ENCODE measurements at places on chromosomes 2 and 18.

DNA sequence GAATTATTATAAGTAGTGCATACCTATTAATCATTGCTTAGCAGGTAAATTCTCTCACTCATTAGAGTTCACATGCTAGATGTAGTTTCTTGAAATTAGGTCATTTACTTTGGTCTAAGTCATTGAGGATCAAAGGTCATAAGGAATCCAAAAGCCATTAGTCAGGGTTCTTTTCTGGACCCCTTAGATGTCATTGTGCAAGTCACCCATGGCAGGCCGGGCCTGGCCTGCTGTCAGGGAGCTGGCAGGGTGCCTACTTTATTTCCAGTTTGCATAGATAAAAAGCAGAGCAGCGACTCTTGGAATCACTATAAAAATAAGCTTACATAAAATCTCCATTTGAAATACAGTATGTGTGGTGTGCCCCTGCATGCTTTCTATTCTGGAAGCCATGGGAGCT lies 91.3 kb downstream of the MEIS1 start:
- no peak for DNase-seq

DNA sequence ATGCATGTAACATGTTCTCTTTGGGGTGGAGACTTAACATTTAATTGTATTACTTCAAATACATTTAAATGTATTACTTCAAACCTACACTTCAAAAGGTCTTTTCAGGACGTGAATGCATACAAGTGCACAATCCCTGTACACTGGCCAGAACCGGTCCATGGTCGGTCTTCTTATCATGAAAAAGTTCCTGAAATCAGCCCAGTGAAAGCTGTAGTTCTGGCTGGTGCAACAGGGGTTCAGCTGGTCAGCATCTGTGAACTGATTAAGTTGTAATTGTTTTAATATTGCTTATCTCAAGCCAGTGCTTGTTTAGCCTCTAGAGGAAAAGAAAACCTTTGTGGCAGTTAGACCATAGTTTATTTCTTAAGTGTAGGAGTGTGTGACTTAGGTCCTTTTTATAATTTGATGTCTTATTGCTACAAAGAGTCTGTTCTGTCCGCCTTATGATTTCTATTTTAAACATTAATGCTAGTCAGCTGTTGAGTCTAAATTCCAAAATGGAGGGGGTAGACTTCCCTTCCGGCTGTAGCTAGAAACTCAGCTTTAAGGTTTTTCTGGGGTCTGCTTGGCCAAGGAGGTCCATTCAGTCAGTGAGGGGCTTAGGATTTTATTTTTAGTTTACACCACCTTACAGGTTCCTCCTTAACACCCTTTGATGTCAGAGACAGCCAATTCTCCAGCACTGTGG lies 768 bp upstream of the CYBRD1 start:
- DNase-seq = no peak

GRCh38 chr18:43681661-43682060 lies 404.4 kb upstream of the SYT4 start:
- no peak for DNase-seq

GRCh38 chr18:32550963-32551362 lies 80.3 kb upstream of the GAREM1 start:
- peak; percentile 72 for DNase-seq

DNA sequence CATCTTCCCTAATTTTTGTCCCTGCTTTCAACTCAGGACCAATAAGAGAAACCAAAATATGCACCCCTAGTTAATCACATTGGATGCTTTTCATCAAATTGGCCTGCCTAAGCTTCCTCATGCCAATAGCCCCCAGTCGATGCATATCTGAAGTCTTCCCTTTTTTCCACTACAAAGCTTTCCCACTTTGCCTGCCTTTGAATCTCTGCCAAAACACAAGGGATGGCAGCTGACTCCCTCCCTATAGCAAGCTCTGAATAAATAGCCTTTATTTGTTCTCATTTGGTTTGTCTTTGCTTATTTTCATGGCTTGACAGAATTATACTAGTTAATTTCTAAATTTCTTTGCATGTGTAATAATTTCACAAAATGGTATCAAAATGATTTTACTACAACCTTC lies 621.2 kb downstream of the MBD2 start:
- DNase-seq = no peak

GRCh38 chr2:128324008-128324896 lies 5.6 kb upstream of the HS6ST1 start:
- no peak for DNase-seq

GRCh38 chr2:54158311-54158710 lies 42.9 kb downstream of the ACYP2 start:
- DNase-seq = no peak

- DNase-seq = no peak
Measured at GRCh38 chr18:55072698-55073097, 113.4 kb upstream of the CCDC68 start.

DNA sequence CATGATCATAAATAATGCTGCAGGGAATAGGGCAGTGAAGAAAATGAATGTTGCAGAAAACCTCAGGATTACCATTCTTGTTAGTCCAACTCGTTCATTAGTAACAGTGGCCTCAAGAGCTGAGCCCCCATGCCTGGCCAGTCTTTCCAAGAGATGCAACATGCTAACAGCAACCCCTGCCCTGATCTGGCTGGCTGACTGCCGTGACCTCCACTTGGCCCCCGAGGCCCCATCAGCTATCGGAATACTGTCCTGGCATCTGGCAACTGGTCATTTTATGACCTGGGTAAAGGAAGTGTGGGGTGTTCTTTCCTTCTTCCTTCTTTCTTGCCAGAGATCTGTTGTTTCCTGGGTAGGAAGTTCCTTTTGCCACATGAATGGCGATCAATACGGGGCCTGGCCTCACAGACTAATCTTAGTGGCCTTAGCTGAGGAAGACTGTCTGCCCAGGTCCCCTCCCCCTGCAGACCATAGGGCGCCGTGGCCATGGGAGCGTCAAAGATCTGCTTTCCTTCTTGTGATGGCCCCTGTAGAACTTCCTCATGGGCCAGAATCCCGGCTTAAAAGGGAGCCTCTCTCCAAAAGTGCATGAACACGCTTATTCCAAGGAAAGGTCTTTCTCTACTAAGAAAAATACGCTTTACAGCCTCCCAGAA lies 10.6 kb upstream of the TRABD2A start:
- no peak for DNase-seq

DNA sequence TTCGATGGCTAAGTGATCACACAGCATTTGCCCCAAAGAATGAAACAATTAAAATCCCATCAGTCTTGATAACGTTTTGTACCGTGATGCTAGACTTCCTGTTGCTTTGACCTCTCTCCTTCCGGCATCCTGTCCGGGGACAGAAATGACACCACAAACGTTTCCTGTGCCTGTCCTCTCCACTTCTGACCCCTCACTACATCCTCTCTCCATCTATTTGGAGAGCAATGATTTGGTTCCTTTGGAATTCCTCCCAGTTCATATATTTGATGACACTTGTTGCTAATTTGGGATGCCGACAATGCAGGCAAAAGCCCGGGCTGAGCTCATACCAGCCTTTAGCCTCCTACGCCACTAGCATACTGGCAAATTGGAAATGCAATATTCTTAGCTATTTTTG lies 151.2 kb upstream of the CCDC68 start:
- DNase-seq = no peak

- no peak for DNase-seq
Measured at GRCh38 chr2:171615069-171615468, 72.2 kb upstream of the DYNC1I2 start.

- DNase-seq = no peak
Measured at GRCh38 chr2:121699421-121700333, 37.0 kb downstream of the NIFK start.

GRCh38 chr18:47635416-47635815 lies 295.0 kb downstream of the SMAD2 start:
- DNase-seq = no peak

DNA sequence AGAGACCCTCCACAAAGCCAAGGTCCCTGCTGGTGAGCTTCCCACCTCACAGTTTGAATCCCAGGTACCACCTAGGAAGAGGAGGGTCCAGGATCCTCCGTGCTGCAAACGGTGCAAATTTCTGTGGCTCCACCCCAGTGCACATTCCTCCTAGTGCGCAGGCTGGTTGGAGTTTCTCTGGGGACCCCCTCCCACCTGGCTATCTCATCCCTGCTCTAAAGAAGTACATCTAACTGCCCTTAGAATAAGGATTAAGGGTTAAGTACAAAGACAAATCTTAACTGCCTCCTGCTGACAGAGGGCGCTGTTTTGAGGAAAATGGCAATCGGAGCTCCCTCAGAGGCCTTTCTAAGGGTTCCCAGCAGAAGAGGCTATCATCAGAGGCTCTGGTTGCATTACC lies 109.6 kb upstream of the FSIP2 start:
- DNase-seq = no peak

GRCh38 chr2:118255771-118256372 lies 167.6 kb downstream of the INSIG2 start:
- DNase-seq = no peak

- no peak for DNase-seq
Measured at GRCh38 chr2:215928086-215928485, 85.3 kb downstream of the MREG start.

- no peak for DNase-seq
Measured at GRCh38 chr18:8799001-8799400, 93.6 kb downstream of the MTCL1 start.

GRCh38 chr18:10736984-10737383 lies 211.2 kb downstream of the NAPG start:
- DNase-seq = no peak

GRCh38 chr18:11289248-11289647 lies 139.9 kb upstream of the PIEZO2 start:
- DNase-seq = no peak

DNA sequence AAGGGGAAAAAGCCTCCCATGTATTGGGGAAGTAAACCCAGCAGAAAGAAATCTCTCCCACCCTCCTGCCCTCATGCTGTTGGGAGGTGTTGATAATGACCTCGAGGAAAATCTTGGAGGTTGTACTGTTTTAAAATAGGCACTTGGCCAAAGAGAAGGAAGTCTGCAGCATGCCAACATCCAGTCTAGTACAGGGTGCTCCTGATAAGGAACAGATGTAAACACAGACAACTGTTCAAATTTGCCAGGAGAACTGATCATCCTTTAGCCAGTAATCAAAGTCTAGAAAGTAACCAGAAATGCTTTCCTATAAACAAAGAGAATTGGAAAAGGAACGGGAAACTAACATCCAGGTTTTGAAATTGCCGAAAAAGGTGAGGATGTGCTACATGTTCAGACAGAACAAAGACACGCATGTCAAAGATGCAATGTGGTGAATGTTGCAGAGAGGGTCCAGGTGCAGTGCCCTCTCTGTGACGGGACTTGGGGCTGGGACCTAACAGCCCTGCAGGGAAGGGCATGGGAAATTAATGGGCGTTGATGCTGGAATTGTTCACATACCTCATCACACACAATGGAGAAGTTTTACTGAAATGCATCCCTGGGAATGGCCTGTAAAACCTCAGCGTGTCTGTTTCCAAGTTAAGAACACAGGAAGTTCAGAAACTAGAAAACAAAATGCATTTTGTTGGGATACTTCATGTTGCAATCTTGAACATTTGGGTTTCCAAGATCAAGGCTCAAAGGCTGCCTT lies 125.7 kb upstream of the RND3 start:
- DNase-seq = no peak

DNA sequence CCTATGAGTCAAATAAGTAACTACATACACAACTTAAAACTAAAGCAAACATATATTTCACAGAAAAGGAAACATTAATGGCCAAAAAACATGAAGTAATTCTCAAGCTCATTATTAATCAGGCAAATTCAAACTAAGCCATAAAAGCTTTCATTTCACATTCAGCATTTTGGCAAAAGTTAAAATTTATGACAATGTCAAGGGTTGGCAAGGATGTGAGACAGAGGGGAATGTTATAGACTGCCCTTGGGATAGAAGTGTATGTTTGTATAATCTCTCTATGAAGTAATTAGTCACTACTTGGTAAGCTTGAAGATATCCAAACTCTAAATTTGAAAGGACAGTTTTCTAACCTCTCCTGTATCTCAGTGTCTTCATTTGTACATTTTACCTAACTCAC lies 539.4 kb downstream of the RIT2 start:
- DNase-seq = no peak

GRCh38 chr2:20579866-20580265 lies 71.0 kb downstream of the HS1BP3 start:
- no peak for DNase-seq

DNA sequence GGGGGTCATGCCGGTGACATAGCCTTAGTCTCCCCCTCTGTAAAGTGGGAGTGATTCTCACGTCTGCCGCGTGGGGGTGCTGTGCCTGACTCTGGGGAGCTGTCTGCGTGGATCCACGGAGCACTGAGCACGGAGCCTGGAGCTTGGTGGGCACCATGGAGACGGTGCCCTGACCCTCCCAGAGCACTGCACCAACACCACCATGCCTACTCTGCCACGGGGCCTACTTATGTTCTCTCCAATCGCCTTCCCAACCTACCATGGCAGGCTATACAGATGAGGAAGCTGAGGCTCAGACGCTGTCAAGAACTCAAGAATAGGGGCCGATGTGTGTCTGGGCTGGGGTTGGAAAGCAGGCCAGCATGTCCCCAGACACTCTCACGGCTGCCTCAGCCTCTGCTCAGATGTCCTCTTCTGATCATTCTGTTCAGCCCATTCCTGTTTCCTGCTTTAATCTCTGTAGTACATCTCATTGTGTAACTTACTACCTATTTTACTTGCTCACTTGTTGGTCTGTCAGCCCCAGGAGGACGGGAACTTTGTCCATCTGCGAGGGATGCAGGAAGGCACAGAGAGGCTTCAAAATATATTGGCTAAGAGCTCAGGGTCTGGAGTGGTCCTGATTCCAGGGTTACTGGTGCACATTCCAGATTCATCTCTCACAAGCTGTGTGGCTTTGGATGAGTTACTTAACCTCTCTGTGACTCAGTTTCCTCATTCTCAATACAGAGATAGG lies 168.1 kb upstream of the HS6ST1 start:
- DNase-seq = no peak

DNA sequence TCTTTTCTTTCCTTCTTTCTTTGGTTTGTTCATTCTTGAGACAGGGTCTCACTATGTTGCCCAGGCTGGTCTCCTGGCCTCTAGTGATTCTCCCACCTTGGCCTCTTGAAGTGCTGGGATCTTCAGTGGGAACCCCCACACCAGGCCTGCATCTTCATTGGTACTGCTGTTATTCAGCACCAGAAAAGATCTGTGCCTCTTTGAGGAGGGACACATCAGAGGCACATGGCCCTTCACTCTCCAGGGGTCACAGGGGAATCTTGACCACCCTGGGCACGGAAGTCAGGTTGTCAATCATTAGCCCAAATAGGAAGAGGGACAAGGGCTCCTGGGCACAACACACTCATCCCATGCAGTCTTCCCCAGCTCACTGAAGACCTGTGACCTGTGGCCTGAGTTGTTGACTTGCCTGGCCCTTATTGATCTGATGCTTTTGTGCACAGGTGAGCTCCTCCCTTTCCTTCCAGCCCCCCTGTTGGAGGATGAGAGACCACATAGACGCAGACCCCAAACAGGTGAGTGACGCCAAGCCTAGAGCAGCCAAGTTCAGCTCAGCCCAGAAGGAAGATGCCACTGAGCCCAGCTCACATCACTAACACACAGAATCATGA lies 33.0 kb upstream of the ODC1 start:
- DNase-seq = no peak
